Lung microvascular endothelial cell (primary cell): ENCODE measurements at places on chromosomes 4 and X. TPM values are rescaled to one million over a fixed set of nuclear protein-coding genes. Genes with fewer than 3 reads are reported as not detected.

Gene TLR8
- not detected in 2 replicates for total RNA-seq

Gene TLR6
- under 0.01 and 0.22 TPM in 2 replicates for total RNA-seq

Gene ADGRL3
- 0.87 and 1.6 TPM in 2 replicates for total RNA-seq

Gene CENPE
- total RNA-seq = 1.8 and 10.2 TPM in 2 replicates

Gene CLGN
- under 0.01 TPM in 2 replicates for total RNA-seq

Gene CT45A1
- not detected in 2 replicates for total RNA-seq

Gene PCDH7
- total RNA-seq = 0.20 and 0.22 TPM in 2 replicates

Gene GUCY1B1
- 1.4 and 4.1 TPM in 2 replicates for total RNA-seq

Gene GDPD2
- not detected in 2 replicates for total RNA-seq

Gene SPATA4
- total RNA-seq = not detected in 2 replicates

Gene FDCSP
- total RNA-seq = not detected in 2 replicates

Gene CITED1
- total RNA-seq = under 0.01 TPM in 1 of 2 replicates, not detected in the other

Gene CPLX1
- not detected in 2 replicates for total RNA-seq

Gene RUFY3
- total RNA-seq = 21.8 and 30.2 TPM in 2 replicates

Gene HS3ST1
- total RNA-seq = 1.3 and 2.2 TPM in 2 replicates

Gene HHIP
- 59.1 and 154 TPM in 2 replicates for total RNA-seq

Gene TMEM187
- total RNA-seq = 3.2 and 4.8 TPM in 2 replicates

Gene NOX1
- total RNA-seq = not detected in 2 replicates

Gene MFSD8
- total RNA-seq = 12.0 and 16.1 TPM in 2 replicates

Gene BEX1
- total RNA-seq = 0.22 TPM in 1 of 2 replicates, not detected in the other

Gene SPANXD
- total RNA-seq = not detected in 2 replicates

Gene SPIN2B
- 4.8 and 9.3 TPM in 2 replicates for total RNA-seq

Gene ACSL4
- 47.0 and 48.8 TPM in 2 replicates for total RNA-seq

Gene SPANXB1
- total RNA-seq = not detected in 2 replicates

Gene CSN1S1
- not detected in 2 replicates for total RNA-seq

Gene USP27X
- 2.2 and 2.6 TPM in 2 replicates for total RNA-seq

Gene FOXR2
- not detected in 2 replicates for total RNA-seq

Gene NDNF
- total RNA-seq = 0.44 and 11.1 TPM in 2 replicates

Gene FAM47E
- total RNA-seq = not detected in 2 replicates

Gene ATOH1
- total RNA-seq = not detected in 2 replicates
